NCI-H510A (cell line): ENCODE measurements at places on chromosomes 3 and 15.

GRCh38 chr15:98455904-98456303, 192.4 kb upstream of the IGF1R start:
- DNase-seq: no peak

GRCh38 chr3:14377044-14377837, 25.2 kb upstream of the SLC6A6 start:
- DNase-seq: no peak

DNA sequence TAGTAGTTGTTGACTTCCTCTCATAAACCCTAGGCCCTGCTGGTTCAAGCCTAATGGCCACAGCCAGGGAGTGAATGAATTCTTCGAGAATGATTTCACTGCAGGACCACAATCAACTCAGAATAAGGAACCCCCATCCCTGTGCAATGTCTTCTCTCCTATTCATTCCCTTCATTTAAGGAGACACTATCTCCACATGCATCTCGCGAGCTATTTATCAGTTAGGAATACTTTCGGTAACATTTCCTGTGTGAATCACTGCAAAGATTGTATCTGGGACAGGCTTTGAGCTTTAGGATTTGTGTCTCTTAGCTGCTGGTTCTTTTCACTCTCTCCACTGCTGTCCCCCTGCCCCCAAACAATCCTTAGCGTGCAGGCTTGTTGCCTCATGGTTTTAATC, 94.4 kb downstream of the MYLK start:
- DNase-seq: no peak

DNA sequence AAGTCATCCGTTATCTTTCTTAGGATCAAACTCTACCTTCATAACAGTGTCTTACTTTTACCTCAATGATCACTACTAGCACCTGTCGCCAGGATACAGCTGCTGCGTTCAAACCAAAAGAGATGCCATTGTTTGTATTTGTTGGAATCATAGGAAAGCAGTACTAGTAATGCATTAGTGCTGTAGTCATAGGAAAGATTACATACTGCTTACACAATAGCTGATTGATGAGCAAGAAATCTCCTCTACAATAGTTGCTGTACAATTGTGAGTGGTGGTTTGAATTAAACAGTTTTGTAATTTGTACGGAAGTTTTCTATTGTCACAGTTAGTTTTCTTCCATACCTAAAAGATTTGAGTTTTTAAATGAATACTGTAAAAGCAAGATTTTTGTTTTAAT, 21.4 kb downstream of the ACAP2 start:
- no peak for DNase-seq

GRCh38 chr15:94480289-94480834, 249.0 kb downstream of the MCTP2 start:
- DNase-seq: no peak

DNA sequence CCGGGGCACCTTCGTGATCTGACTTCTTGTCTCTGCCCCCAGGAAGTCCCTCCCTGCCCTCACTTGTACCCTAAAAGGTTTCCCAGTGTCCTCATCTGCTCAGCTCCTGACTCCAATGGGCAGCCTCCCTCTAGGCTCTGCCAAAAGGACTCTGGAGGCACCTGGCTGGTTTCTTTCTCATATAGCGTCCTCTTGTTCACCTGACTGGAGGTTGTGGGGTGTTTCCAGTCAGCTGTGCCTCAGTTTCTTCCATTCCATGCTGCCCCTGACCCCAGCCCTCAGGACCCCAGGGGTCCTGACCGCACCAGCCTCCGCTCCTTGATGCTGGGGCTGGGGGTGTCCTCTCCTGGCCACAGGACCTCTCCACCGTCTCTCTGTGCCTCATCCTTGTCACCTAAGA, 2.5 kb downstream of the PRR23E start:
- DNase-seq: no peak

DNA sequence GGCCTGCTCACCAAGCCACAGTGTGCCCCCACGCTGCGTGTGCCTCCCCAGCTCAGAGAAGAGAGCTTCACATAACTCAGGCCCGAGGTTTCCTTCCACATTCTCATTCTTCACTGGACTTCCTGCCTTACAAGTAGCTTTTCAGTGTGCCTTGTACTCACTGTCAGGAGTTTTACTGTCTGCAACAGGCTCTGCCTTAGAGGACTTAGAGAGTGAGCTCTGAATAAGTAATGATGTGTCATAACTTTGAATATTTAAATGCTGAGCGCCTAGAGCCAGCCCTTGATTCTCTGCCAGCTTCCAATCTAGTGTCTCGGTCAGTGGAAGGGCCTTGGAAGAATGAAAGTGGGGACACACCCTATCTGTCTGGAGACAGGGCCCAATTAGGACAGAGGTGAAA, 41.8 kb downstream of the ITGB5 start:
- no peak for DNase-seq
